ENCODE measurements at places on chromosomes 1 and 21.

DNA sequence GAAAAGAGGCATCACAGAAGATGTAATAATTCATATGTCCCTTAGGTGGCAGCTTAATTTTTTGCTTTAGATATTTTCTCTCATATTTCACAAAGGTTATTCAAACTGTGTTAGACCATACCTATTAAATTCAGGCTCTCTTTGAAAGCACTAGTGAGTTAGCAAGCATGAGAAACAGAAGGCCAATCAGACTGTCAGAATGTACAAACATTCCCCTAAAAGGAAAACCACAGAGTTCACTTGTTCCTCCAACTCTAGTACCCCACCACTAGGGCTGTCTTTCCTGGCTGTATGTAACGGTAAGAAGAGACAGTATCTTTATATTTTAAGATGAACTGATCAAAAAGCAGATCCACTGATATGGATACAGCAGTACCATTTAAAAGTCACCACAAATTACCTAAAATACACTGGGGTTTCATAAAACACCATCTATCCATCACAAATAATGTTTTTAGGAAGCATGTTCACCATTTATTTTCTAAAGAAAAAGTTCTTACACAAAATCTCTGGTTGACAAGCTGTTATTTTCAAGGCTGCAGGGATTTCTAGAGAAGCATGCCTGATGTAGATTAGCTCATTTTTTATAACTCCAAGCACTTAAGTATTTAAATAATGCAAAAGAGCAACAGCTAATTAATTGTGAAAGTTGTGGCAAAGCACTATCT is 1.8 kb downstream of the ARPC5 start:
- DNase-seq = peak; percentile 32

DNA sequence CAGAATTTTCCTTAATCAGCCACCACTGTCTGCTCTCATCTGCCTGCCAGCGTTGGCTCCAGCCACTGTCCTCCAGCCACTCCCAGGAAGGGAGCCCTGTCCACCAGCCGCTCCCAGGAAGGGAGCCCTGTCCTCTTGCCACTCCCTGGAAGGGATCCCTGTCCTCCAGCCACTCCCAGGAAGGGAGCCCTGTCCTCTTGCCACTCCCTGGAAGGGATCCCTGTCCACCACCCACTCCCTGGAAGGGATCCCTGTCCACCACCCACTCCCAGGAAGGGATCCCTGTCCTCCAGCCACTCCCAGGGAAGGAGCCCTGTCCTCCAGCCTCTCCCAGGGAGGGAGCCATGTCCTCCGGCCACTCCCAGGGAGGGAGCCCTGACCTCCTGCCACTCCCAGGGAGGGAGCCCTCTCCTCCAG is 726.5 kb downstream of the PTPRU start:
- DNase-seq = no peak

DNA sequence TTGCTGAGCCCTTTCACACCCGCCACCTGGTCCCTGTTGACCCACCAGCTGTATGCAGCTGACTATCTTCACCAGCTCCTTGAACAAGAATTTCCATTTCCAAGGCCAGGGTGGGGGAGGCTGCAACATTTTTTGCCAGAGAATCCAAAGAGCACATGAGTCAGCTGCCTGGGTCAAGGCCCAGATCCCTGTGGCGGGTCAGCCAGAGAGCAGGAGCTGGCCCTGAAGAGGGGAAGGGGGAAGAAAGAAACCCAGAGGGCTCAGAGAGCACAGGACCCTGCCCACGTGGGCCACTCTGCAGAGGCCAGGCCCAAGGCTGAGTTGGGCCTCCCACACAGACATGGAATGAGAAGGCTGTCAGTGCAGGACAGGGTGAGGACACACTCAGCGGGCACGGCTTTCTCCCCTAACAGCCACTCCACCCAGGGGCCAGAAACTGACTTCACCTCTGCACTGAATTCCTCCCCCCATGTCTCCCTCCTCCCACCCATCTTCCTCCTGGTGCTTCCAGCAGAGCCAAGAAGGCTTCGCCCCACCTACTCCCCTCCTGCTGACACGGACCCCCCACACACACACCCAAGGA is 28.9 kb downstream of the S100A6 start:
- no peak for DNase-seq

DNA sequence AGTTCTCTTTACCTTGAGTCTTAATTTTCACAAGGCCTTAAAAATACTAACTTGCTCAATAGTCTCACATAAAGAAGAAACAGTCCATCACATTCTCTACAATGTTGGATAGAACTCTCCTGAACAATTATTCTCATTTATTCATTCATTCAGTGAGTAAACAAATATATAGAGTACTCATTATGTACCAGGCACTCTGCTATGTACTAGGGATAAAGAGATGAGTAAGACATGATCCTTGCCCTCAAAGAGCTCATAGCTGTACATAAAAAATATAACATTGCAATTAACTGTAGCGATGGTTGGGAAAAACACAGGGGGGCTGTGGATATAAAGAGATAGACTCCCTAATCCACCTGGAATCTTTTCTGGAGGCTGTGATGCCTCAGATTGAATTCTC is 586.9 kb upstream of the BEND5 start:
- no peak for DNase-seq

- DNase-seq = no peak
Observed at GRCh38 chr1:58746757-58747156, 37.1 kb downstream of the JUN start.

DNA sequence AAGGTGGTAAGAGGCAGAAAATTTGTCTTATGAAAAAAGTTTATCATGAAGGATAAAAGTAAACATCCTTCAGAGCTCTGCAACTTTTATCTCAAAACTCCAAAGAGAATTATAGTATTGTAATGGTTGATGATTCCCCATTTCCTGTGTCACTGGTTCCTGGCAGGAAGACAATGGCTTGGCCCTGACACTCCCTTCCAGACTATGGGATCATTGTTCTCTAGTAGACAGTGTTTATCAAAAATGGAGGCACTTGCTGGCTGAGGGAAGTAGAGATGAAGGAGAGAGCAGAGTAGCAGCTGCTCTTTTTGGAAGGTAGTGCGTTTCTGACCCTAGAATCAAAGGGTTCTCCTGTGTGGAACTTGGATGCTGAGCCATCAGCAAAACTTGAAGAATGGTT is 145.9 kb upstream of the ATP1B1 start:
- DNase-seq = no peak

DNA sequence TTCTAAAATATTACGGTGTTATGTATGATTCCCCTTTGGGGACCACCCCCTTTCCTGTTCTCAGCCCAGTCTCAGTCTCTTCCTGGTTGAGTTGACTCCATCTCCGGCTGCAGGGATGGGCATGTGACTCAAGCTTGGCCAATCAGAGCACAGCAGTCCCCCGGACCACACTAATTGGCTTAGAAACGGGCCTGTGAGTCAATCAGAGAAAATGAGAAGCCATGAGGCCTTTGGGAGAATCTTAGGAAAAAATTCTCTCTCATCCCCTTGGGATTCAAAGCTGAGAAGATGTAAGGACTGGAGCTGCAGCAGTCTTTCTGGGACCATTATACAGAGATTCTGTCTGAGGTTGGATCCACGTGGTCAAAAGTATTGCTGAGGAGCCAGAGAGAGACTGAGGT is 10.7 kb upstream of the FHAD1 start:
- no peak for DNase-seq

GRCh38 chr21:36851121-36851520 is 115.3 kb downstream of the HLCS start:
- DNase-seq = no peak

All from SHP77 (cell line).